ENCODE measurements at places on chromosomes 3 and 15.
A peak's percentile ranks its signal among the peaks of the same experiment; 100 is the strongest.

DNA sequence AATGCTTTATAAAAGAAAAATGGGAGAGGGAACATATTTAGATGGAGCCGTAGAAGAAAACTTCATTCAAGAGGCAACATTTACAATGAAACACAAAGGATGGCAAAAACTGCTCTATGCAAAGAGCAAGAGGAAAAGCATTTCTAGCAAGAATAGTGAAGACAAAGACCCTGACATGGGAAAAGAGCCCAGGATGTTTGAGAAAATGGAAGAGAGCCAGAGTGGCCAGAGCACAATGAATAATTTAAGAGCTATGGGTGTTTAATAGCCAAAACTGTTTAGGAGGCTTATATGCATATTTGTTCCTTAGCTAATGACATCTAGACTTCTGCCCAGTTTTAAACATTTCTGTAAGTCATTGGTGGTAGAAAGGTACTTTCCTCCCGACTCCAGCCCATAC is 25.4 kb upstream of the SEMA6D start:
- no peak for DNase-seq

- no peak for DNase-seq
Measured at GRCh38 chr15:51348688-51349087, 7.2 kb downstream of the GLDN start.

GRCh38 chr3:58041826-58042324 is 33.7 kb downstream of the FLNB start:
- no peak for DNase-seq

GRCh38 chr15:92733090-92733933 is 77.7 kb upstream of the FAM174B start:
- no peak for DNase-seq

- no peak for DNase-seq
Measured at GRCh38 chr3:63951492-63952247, 39.5 kb upstream of the SCAANT1 start.

DNA sequence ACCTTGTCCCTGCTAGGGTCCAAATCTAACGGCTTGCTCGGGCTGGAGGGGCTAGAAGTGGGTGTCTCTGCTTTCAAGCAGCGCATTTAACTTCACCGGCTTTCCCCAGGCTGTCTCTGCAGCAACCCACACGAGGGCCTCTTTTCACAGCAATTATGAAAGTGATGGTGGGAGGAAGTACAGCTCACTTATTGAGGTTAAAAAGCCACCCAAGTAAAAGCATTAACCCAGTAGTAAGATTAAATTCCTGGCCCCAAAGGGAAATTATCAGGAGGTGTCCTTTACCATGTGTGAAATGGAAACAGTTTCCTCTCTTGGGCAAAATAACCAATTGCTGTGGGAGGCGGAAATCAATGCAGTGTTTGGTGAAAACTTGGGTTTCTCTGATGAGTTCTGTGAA is 41.1 kb downstream of the NGRN start:
- DNase-seq = peak; percentile 19

DNA sequence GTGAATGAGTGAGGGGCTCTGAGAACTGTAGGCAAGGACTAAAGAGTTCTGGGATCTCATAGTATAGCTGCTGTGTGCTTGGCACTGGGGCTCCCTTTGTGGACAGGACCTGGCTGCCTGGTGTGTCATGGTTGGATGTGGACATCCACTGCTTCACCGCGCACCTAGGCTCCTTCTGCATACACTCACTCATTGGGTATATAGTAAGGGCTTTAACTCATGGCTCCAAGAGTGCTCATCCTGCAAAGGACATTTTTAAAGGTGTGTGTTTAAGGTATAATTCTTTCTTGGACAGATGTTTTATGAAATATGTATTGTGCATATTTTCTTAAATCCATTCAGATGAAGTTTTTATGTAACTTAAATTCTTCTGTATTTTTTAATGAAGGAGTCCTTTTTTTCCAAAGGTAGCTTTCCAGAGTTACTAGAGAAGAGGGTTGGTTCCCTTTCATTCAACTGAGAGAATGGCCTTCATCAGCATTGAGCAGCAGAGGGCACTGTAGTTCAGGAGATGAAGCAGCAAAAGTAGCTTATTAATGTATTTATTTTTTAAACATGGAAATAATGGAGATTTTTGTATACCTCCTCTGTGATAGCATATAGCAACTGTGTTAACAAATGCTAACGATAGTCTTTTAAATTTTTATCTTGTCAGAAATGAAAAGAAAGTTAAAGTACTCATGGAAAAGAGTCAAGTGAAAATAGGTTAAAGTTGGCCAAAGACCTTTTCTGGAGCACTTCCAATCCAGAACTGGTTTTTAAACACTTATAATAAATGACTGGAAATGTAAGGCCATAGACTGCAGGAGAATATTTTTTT is 25.2 kb downstream of the OXNAD1 start:
- peak; percentile 31 for DNase-seq

DNA sequence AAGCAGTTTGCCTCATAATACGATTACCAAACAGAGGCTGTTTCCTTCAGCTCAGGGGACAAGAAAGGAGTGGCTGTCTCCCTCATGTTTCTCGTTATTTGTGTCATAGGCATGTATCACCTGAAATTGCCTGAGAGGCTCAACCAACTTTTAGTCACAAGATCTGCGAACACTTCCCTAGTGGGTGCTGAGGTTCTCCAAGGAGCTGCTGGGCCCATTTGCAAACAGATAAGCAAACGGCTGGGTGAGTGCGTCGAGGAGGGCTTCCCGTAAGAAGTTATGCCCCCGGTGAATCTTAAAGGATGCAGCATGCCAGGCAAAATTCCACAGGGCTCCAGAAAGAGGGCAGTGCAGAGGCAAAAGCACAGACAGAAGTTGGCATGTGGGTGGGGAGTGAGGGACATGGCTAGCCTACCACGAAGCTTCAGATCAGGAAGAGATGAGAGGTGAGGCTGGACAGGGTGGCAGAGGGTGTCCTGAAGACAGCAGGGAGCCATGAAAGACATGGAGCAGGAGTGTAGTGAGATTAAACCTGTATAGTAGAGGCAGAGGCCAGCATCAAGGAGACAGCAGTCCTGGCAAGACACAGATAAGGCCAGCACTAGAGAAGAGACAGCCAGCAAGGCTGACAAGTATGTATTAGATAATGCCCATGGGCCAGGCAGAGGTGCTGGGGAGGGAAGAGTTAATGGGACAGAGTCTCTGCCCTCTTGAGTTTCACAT is 4.0 kb upstream of the GP9 start:
- no peak for DNase-seq

Data from stimulated activated CD8-positive, alpha-beta memory T cell treated with anti-CD3 and anti-CD28 coated beads, Interleukin-4, amount 100 ng/mL, for 24 hours (primary cell).